ENCODE measurements at places on chromosomes 1 and 21.

GRCh38 chr1:96313216-96313615, 408.4 kb upstream of the PTBP2 start:
- DNase-seq = no peak

DNA sequence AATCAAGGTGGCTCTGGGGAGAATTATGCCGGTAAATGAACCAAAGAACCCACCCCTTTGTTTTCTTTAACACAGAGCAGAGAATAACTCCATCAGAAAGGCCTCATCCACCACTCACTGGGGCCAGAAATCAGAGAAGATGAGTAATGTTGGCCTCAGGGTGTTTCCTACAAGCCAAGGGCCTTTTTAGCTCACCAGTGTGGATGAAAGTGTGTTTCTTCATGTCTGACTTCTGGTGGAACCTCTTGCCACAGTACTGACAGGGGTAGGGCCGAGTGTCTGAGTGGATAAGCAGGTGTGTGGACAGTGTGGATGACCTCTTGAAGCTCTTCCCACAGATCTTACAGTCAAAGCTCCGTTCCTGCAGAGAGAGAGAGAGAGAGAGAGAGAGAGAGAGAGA, 8.3 kb downstream of the GFI1 start:
- DNase-seq = no peak

DNA sequence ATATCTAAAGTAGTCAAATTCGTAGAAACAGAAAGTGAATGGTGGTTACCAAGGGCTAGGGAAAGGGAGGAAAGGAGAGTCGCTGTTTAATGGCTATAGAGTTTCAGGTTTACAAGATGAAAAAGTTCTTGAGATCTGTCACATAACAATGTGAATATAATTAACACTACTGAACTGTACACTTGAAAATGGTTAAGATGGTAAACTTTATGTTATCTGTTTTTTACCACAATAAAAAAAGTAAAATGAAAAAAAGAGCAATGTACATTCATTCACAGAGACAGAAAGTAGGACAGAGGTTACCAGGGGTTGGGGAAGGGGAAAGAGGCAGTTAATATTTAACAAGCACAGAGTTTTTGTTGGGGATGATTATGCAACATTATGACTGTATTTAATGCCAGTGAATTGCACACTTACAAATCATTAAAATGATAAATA, 53.3 kb upstream of the SEC16B start:
- DNase-seq = no peak

DNA sequence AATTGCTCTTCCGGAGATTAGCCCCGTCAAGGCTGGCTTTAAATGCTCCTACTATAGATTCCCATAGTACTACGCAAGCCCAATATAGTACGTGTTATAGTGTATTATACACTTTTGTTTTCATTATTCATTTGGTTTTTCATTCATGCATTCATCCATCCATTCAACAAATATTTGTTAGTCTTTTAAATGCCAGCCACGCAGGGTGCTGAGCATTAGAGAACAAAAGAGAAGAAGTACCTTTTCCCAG, 513 bp upstream of the RAB3GAP2 start:
- DNase-seq = no peak

- no peak for DNase-seq
Measured at GRCh38 chr21:35211782-35212181, 162.7 kb upstream of the RUNX1 start.

DNA sequence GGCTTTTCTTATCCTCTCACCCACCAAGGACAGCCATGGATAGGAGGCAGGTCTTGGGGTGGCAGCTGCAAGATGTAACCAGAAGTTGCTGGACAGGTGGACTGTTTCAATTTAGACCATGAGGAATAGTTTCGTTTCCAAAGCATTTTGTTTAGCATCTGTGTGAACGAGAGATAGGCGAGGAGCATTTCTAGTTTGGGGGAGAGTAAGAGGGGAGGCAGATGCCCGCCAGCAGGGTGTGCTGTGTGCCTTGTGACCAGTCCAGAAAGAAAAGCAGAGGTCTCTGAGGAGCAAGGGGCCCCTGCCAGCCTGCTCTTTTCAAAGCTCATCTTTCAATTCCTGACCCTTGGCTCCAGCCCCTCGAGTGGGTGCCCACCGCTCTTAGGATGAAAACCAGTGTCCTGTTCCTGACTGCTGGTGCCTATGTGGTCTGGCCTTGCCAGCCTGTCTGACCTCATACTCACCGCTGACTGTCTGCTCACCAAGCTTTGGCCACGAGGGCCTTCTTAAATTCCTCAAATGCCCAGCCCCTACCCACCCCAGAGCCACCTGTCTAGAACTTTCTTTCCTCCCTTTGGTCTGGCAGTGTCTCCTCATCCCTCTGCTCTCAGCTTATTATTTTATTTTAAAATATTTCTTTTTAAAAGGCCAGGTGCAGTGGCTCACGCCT, 8.5 kb downstream of the SERINC2 start:
- DNase-seq = no peak

GRCh38 chr1:62299426-62300200, 19.6 kb downstream of the KANK4 start:
- DNase-seq = no peak

GRCh38 chr1:42195841-42196240, 31.3 kb upstream of the GUCA2A start:
- DNase-seq = no peak

DNA sequence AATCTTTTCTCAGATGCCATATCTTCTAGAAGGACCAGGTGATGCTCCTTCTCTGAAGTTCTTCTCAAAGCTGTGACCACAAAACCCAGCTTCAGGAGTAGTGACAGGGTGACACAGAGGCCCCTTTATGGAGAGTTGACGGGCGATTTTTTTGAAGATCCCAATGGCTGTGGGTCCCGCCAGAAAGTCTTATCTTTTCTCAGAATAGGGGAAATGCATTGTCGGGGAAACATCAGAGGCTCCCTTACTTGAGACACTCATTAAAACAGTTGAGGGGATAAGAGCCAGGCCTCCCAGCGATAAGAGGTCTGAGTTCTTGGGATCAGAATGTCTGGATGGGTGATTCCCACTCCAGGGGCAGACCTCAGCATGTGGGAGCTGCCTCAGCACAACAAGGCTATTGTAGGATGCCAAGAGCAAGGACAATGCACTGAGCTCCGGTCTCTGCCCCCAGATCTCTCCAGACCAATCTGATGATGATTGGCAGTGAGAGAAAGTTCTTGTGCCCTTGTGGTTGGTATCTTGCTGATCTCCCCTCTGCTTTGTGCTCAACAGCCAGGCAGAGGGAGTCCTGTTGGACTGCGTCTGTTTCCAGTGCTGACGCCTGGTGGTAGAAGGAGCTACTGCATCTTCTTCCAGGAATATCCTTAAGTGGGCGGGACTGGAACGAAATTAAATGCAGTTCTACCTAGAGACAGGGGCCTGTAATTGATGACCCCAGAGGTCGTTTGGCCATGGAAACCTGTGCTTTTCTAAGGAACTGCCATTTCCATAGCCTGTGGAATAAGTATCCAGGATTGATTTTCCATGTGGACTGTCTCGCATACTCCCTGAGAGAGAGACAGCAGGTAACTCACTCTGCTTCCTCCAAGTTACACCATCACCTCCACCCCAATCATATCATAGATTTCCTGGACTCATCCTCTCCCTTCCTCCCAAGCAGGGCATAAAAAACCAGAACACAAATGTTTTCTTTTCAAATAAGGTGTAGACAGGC, 6.8 kb upstream of the ACKR1 start:
- no peak for DNase-seq

GRCh38 chr1:40404670-40405462, 31.3 kb downstream of the SMAP2 start:
- no peak for DNase-seq

- DNase-seq = peak; percentile 61
Measured at GRCh38 chr1:228280106-228280901, 72.5 kb downstream of the OBSCN start.

DNA sequence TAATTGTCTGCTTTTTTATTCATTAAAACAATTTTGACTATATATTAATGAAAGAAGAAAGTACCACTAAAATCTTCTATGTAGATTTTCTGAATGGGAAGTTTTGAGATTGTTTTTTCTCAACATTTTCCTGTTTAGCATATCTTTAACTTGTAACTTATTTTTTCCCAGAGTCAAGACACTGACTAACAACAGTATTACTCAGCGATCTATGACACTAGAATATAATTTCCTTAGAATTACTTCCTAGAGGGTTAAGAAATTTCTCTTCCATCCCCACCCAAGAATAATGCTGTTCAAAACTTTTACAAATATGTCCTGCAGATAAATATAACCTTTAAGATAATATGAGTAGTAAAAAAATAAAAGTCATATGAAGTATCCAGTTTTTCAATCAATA, 218.2 kb upstream of the NR5A2 start:
- no peak for DNase-seq

GRCh38 chr1:117034791-117035290, 25.3 kb upstream of the TTF2 start:
- DNase-seq = no peak

- no peak for DNase-seq
Measured at GRCh38 chr1:29332204-29332603, 95.9 kb downstream of the PTPRU start.

DNA sequence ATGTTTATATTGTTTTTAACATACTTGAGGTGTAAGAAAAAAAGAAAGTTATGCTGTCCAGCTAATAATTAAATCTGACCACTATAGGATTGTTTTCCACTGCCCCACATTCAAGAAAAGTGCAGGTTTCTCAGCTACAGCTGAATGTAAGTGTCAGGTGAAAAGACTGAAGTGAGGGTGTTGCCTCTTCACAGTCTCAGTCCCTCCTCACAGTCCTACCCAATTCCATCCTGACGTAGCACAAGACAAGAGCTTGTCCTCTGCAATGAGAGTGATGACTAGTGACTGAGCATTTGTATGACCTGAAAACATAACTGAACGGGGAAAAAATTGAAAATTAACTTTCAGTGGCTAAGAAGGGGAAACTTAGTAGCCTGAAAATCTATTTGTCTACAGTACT, 1039.5 kb downstream of the ADGRL2 start:
- no peak for DNase-seq

DNA sequence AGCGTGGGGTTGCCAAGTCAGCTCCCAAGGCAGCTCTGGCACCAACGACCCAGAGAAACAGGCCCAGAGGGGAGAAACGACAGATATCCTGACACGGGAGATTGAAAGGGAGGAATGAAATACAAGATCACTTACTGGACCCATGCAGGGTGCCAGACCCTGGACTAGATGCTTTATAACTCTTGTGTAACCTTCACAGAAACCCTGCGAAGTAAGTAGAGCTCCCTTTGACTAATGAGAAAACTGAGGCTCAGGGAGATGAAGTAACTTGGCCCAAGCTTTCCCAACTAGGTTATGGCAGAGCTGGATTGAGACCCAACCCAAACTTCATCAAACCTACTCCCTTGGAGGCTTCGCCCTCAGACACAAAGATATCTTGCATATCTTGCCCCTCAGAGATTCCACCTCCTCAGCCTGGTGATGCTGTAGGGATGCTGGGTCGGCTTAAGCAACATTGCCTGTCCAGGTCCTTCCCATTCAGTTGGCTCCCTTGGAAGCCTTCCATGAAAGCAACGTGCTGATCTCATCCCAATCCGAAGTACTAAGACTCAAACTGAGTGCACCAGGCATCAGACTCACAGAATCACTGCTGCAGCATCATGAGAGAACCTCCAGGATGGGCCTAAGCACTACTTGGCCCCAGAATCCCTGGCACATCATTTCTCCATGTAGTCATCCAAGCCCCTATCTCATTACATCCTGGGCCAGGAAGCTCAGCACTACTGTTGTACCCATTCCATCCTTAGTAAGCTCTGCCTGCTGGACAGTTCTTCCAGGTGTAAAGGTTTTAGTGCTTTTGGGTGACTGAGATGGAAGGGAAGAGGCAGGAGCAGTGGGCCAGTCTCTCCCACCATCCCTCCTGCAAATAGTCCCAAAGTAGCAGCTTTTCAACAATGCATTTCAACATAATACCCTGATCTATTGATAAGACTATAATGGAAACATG, 1.1 kb upstream of the IGSF9 start:
- no peak for DNase-seq

- DNase-seq = no peak
Measured at GRCh38 chr1:46401154-46401913, 7.2 kb downstream of the FAAH start.

GRCh38 chr1:42173961-42174735, 9.6 kb upstream of the GUCA2A start:
- no peak for DNase-seq

- DNase-seq = no peak
Measured at GRCh38 chr1:205986861-205987260, 16.3 kb downstream of the RAB7B start.

DNA sequence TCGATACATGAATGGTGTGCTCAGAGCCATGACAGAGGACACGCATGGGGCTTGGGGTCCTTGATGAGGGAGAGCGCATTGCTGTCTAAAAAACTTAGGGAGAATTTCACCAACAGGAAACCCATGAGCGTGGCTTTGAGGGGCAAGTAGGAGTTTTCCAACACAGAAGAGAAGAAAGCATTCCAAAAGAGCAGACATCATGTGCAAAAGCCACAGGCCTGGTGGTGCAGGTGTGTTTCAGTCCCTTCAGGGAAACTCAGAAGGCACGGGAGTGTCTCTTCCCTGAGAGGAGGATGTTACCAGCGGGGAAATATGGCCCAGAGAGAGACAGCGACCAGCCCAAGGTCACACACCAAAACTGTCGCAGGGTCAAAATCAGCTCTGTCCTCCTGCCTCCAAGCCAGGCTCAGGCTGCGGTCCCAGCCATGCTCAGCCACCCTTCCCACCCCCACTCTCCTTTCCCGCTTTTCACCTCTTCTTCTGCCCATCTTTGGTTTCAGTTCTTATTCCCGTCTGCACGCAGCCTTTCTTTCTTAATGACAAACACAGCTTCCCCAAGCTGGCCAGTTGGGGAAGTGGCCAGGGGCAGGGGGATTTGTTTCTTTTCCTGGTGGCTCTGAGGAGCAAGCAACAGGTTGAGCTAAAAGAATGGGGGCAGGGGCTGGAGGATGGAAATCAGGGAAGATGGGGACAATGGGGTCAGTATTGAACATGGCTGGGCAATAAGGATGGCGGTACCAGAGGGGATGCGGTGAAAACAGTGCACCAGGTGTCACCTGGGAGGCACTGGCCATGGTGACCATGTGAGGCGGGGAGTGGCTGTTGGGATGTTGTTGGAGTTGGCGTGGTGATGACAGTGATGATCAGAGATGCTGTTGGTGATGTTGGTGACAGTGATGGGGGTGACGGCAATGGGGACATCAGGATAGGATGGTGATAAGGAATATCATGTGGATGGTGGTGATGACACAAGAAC, 10.3 kb downstream of the LAPTM5 start:
- DNase-seq = no peak

- no peak for DNase-seq
Measured at GRCh38 chr1:94231746-94232145, 5.6 kb downstream of the ARHGAP29 start.

DNA sequence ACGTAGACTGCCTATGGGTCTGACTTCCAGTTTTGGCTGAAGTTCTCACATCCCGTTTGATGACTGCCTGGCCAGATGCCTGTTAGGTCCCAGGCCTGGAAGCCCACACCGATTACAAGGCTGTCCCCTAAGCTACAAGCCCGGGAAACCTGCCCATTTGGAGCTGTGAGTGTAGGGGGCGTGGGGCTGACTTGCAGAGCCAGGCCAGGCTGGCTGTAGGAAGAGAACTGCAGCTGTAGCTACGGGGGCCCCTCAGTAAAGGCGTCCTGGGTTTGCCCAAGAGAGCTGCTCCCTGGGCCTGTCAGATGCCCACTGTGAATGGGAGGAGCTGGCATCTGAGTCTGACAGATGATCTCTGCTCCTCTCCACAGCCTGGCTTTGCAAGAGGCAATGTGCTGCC, 199.7 kb downstream of the CAMTA1 start:
- no peak for DNase-seq

GRCh38 chr21:37176716-37177115, 90.4 kb downstream of the VPS26C start:
- DNase-seq = no peak

- DNase-seq = no peak
Measured at GRCh38 chr21:35198565-35198964, 149.5 kb upstream of the RUNX1 start.

Measured in type B pancreatic cell (in vitro differentiated cells).